ENCODE measurements at places on chromosomes 6 and 20. TPM values are rescaled to one million over a fixed set of nuclear protein-coding genes. Genes with fewer than 3 reads are reported as not detected.

GRCh38 chr6:94269256-94269655, 849.9 kb upstream of the EPHA7 start:
- H3K4me1 ChIP-seq = no peaks in the 10 kb centered on the region
- H3K27ac ChIP-seq = no peak overlapping the region
- H3K4me3 ChIP-seq = no peak overlapping the region
- DNase-seq = no peak

DNA sequence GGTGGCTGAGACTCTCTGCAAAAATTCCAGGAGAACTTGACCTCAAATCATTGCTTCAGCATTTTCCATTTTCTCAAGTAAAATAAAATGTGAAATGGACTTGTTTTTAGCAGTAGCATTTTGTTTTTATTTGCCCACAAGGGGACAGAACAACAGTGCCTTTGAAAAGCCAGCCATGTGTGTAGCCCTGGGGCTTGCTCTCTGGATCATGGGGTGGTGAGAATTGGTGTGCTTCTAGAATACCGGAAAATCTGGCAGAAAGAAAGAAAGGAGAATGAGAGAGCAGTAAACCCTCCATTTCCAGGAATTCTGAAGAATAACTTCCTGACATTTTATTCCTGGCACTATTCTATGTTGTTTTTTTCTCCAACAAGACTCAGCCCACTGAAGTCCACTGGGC, 254.7 kb upstream of the MOCS1 start:
- H3K36me3 ChIP-seq = no peaks in the 10 kb centered on the region
- DNase-seq = no peak
- peaks cover 3% of the 10 kb centered on the region for H3K27me3 ChIP-seq
- H3K4me1 ChIP-seq = no peaks in the 10 kb centered on the region
- H3K27ac ChIP-seq = no peak overlapping the region
- H3K4me3 ChIP-seq = no peak overlapping the region

DNA sequence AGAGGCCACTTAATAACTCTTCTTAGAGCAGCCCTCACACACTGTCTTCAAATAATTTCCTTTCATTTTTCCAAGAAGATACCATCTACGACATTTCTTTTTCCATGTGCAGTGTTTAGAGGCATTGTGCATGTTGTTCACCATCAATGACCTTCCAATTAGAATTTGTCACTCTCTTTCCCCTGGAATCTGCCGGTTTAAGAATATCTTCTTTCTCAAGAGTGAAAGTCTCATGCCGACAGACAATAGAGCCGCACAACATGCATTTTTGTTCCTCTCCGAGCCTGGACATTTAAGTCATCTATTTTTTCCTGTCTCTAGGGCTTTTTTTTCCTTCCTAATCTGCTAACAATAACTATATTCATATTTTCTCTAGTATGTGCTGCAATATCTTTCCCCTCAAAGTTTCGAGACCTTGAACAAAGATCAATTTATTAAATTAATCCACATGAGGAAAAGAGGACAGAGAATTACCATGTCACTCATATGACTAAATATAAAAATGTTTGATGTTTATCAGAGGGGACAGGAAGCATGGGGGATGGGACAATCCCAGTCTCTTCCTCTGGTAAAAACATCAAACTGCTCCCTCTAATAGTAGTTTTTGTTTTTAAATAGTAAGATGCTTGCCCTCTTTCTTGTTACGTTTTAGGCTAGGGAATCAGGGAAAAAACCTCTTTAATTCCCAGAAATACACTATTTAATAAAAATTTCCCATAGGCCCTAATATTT, 893.4 kb downstream of the C6orf118 start:
- no peaks in the 10 kb centered on the region for H3K36me3 ChIP-seq
- H3K4me1 ChIP-seq = no peaks in the 10 kb centered on the region
- no peak for DNase-seq
- no peak overlapping the region for H3K27ac ChIP-seq
- H3K4me3 ChIP-seq = no peak overlapping the region

MRAP2 gene
- not detected for polyA plus RNA-seq

VSTM2L gene
- polyA plus RNA-seq = 0.31 TPM

TRERF1 gene
- 0.33 TPM for polyA plus RNA-seq

GRCh38 chr6:89559487-89559886, 79.1 kb downstream of the LYRM2 start:
- no peak overlapping the region for H3K4me3 ChIP-seq
- no peaks in the 10 kb centered on the region for H3K36me3 ChIP-seq
- peaks cover 3% of the 10 kb centered on the region for H3K4me1 ChIP-seq
- no peak overlapping the region for H3K27ac ChIP-seq

UST gene
- 0.65 TPM for polyA plus RNA-seq

ADTRP gene
- polyA plus RNA-seq = 0.21 TPM

GRCh38 chr6:130869681-130870080, 42.5 kb downstream of the SMLR1 start:
- H3K27me3 ChIP-seq = no peaks in the 10 kb centered on the region
- no peak overlapping the region for H3K27ac ChIP-seq
- H3K4me1 ChIP-seq = peaks cover 11% of the 10 kb centered on the region

CLPSL2 gene
- polyA plus RNA-seq = not detected

- no peak overlapping the region for H3K4me3 ChIP-seq
- DNase-seq = no peak
- H3K4me1 ChIP-seq = no peaks in the 10 kb centered on the region
- H3K36me3 ChIP-seq = no peaks in the 10 kb centered on the region
Measured at GRCh38 chr6:56911847-56912246, 43.1 kb upstream of the BEND6 start.

TEAD3 gene
- 6.8 TPM for polyA plus RNA-seq

DNA sequence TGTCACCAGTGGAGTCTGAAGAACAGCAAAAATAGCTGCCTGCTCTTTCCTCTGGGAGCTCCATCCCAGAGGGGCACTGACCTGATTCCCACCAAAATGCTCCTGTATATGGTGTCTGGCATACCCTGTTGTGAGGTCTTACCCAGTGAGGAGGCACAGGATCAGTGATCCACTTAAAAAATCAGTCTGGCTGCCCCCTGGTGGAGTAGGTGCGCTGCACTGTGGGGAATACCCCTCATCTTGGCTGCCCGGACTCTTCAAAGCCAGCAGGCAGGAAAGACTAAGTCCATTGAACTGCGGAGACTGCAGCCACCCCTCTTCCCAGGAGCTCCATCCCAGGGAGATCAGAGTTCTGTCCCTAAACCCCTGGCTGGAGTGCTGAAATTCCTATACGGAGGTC, 230.9 kb upstream of the HTR1E start:
- no peaks in the 10 kb centered on the region for H3K36me3 ChIP-seq
- H3K4me1 ChIP-seq = no peaks in the 10 kb centered on the region
- no peak for DNase-seq

Data from liver (tissue), 10 donors.